ENCODE measurements at places on chromosomes 6 and 20.

DNA sequence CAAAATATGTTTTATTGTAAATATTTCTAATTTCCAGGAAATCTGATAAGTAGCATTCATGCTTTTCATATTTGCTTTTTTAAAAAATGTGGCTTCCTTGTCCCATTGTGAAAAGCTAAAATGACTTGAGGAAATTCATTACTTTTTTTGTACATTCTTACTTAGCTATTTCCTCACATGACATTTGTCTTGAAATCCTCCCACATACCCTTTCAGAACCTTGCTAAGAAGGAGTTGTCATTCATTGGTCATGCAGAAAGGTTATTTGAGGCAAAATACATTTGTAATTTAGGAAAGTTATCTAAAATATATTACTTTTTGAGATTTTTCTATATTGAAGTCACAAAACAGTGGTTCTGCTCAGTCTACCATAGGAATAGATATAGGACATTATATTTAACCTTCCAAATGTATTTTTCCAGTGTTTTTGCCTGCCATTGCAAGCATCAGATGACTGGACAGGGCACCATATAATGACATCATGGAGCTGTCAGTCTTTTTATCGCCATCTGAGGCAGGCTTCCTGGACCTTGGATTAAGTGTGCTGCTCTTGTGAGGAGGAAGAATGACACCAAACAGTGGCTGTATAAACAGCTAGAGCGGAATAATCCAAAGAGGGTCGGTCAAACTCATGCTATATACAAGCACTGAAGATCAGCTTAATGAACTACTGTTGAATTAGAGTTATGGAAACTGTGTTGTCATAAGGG, 109.4 kb upstream of the HCRTR2 start:
- DNase-seq = no peak

DNA sequence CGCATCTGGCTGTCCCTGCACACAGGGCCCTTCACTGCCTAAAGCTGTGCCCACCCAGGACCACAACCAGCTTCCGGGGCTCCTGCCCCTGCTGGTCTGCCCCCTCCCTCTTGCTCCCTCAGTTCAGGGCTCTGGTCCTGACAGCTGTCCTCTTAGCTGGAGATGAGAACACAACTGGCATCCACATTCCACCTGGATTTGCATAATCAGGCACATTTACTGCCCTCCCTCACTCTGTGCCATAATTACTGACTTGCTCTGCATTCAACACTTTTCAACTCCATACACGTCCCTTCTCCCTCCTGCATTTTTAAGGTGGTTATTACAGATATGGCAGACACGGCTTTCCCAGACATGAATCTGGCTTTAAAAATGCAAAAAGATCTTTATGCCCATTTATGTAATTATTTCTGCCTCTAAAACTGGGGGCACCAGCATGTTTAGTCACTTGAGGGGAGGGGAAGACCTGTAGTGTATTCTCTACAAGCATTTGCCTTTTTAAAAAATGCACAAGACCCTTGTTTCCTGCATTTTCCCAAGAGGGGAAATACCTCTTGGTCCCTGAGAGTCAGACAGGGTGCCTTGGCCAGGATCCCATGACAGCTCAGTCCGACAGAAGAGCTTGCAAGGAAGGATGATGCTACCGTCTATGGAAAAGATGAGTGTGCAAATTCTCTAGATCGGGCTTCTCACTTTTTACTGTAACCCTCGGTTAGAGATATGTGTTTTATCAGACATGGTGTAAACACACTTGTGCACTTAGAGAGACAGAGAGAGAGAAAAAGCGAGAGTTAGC, 401.8 kb downstream of the PREX1 start:
- DNase-seq = no peak

DNA sequence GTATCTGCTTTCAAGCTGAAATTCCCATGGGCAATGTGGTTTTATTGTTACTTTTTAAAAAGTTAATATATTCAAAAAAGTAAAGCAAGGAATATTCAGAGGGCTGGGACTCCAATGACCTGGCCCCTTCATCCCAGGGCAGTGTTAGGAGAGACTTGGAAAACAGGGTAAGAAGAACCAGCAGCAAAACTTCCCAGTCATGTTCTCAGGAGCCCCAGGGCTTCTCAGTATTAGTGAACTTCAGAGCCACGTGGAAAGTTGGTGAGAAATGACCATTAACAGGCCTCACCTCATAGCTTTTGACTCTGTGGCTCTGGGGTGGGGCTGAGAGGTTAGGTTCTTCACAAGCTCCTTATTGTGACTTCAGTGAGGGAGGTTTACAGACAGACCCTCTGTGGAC, 230.4 kb upstream of the KCNG1 start:
- no peak for DNase-seq

DNA sequence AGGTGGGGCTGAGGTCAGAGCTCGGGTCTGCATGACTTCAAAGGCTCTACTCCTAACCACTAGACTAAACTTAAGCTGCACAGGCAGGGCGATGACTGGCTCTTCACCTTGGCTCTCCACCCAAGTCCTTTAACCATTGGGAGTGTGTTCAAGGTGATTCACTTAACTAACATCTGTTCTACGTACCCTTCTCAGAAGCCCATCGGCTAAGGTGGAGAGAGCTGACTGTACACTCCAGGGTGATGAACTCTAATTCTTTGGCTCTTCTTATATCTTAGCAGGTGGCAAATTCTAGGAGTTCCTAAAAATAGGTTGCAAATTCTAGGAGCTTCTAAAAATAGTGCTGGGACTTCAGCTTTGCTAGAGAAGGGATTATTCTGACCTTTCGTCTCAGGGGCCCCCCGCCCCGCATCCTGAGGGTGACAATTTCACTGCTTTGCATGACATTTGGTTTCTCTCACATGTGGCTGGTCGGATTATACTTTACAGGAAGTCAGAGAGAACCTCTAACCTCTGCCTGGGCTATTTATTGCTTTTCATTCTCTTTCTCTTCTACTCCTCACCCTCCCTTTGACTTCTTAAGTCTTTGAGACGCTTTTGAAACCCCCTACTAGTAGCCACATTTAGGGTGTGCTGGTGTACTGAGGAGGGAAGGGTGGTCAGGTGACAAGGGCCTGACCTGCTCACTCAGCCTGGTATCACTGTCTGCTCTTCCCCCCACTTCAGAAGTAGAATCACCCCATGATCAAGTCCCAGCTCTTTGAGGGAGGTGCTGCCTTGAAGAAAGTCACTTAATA, 55.5 kb downstream of the PRDM1 start:
- DNase-seq = no peak

- no peak for DNase-seq
Observed at GRCh38 chr6:165245287-165245686, 64.1 kb downstream of the C6orf118 start.

DNA sequence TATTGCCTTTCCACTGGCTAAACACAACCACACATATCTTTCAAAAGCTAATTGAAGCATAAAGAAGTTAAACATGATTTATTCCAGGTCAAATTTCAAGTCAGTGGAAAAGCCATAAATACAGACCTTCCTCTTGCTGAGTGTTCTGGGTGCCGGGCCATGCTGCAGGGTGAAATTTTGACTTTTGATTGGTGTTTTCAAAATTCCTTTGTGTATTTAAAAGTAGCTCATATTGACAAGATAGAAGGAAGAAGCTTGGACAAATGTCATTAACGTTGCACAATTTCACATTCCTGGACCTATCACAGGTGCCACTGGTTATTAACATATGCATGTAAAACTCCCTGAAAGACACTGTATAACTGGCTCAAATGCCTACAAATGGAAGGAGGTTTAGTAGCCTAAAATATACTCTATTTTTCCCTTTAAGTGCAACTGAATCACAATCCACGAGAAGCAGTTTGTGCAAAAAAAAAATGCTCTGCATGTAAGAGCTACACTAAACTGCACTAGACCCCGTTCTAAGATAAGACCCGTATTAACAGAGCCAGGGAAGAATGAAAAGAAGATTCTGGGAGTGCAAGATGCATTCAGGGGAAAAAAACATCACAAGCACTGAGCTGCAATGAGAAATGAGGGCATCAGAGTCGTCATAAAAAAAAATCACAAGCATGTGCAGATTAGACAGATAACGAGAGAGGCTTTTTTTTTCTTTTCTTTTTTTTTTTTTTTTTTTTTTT, 30.4 kb downstream of the ATXN1 start:
- DNase-seq = no peak

DNA sequence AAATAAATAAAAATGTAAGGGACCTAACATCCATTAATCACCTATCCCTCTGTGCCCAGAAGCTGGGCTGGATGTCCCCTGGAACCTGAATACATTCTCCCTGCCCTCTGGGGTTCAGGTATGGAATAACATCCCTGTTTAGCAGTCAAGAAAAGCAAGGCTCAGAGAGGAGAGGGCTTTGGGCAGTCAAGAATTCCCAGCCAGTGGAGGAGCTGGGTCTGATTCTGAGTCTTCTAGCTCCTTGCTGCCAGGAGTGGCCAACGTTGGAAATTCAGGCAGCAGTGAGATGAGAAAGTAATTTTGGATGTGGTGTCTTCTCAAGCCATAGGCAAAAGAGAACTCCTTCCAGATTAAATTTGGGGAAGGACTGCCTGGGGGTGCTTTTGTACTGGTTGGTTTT, 42.6 kb upstream of the ZNFX1 start:
- DNase-seq = no peak

- DNase-seq = no peak
Observed at GRCh38 chr6:79525272-79526100, 11.7 kb downstream of the LCA5 start.

DNA sequence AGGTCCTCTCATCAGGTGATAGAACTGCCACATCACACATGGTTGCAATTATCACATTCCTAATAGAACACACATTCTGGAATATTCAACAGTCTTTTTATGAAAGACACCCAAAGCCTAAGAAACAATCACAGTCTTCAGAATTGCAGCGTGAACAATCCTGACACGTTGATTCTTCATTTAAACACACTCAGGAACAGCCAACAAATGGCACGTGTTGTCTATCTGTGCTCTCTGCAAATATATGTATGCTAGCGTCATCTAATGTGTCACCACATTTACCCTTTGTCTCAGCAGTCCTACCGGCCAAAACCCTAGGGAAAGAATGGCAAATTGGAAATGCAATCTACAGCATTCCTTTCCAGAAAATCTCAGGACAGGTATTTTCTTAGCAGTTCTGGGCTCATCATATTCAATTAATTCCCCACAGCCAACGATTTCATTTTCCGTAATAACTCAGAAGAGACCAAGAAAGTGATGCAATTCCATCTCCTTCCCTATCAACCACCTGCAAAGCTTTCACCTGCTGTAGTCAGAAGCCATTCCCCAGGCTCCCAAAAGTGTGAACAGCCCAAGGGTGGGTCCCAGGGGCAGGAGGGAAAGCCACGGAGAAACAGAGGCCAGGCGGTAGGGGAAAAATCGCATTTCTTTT, 280.3 kb upstream of the JARID2 start:
- no peak for DNase-seq

GRCh38 chr20:38134427-38135270, 30.4 kb downstream of the TGM2 start:
- no peak for DNase-seq

- no peak for DNase-seq
Observed at GRCh38 chr6:54515013-54515412, 206.8 kb downstream of the TINAG start.

- DNase-seq = no peak
Observed at GRCh38 chr6:104414723-104415122, 445.0 kb downstream of the HACE1 start.

DNA sequence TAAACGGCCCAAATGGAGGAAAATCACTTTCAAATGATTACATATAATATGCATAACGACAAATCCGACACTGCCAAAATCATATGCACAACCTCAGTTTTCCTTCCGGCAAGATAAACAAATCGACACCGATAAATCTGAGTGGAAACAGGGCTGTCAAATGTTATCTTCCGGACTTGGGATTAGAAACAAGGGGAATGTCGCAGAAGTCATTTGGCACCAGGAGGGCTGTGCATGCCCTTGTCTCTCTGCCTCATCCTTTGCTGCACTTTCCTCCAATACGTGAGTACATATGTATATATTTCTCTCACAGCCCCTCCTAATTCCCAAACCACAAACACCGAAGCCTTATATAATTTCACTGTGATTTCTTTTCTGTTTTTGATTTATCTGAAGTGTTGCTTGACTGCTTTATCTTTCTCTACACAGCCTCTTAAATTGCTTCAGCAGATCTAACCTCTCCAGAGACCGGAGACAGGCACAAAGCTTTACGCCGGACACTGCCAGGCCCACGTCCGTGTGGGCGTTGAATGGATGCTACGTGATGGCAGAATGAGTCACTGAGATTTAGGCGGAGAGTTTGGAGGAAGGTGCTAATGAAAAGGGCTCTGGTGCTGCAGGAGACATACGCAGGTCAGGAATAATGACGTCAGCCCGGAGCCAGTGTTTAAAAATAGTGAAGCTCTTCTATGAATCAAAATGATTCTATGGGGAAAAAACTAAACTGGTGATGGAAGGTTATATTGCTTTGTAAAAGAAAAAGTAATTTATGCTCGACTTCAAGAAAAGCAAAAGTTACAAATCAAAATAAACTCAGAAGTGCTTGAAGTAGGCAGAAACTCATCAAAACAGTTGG, 21.0 kb upstream of the PRELID3B start:
- no peak for DNase-seq

GRCh38 chr6:16842676-16843075, 81.4 kb upstream of the ATXN1 start:
- no peak for DNase-seq

DNA sequence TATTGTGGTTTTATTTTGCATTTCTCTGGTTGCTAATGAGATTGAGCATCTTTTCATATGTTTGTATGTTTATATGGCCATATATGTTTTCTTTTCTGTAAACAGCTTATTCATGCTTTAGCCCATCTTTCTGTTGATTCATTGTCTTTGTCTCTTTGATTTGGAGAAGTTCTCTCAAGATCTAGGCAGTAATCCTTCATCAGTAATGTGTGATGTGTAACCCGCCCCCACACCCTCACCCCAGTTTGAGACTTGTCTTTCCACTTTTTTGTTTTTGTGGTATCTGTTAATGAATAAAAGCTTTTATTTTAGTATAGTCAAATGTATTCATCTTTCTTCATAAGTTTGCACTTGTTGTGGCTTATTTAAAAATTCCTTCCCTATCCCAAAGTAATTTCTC, 26.0 kb downstream of the ZC3H12D start:
- DNase-seq = no peak

DNA sequence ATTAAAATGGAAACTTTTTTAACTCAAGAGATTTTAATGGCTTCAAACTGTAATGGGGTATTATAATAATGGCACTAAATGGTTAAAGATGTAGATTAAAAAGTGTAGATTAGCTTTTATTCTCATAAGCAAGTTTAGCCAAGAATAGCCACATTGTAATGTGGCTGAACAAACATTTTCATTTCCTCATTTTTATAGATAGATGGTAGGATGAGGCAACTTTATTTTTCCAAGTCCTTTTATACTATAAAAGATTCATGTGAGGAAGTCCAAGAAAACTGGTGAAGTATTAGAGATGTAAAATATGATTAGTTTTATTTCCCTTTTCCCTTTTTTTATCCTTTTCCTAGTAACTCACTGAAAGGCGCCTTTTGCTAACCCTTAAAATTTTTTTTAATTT, 88.8 kb downstream of the ATRN start:
- no peak for DNase-seq
